LoVo (cell line): ENCODE measurements at places on chromosomes 1 and 21.

GRCh38 chr1:205285381-205286101 is 36.0 kb downstream of the NUAK2 start:
- DNase-seq, result no peak

GRCh38 chr1:167520711-167521206 is 2.4 kb upstream of the CD247 start:
- DNase-seq, result no peak

GRCh38 chr1:212699625-212700222 is at the start of gene BATF3:
TSS of gene BATF3 (minus strand) at chr1:212699840. CDS start at chr1:212699762, 78 bp downstream.
- DNase-seq, result peak; percentile 26

DNA sequence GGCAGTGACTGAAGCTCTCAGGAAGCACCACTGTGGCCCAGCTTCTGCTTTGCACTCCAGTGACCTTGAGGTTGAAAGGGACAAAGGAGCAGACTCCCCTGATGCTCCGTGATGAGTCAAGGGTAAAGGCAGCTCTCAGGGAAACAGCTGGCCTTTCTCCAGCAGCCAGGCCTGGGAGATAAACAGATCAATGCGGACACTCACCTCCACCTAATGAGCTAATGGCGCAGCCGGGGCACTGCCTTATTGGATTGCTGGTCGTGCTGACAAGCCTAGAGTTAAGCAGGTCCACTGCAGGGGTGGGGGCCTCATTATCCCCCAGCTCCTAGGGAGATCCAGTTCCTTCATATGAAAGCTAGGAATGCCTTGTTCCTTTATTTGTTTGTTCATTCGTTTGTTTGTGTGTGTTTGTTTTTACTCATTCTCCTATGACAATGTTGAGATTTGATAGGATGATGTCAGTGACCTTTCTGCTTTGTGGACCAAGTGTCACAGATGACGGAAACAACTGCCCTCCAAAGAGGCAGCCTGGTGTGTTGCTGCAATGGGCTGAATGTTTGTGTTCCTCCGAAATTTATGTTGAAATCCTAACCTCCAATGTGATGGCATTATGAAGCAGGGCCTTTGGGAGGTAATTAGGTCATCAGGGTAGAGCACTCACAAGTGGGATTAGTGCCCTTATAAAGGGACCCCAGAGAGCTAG is 141.4 kb upstream of the BEND5 start:
- no peak for DNase-seq

DNA sequence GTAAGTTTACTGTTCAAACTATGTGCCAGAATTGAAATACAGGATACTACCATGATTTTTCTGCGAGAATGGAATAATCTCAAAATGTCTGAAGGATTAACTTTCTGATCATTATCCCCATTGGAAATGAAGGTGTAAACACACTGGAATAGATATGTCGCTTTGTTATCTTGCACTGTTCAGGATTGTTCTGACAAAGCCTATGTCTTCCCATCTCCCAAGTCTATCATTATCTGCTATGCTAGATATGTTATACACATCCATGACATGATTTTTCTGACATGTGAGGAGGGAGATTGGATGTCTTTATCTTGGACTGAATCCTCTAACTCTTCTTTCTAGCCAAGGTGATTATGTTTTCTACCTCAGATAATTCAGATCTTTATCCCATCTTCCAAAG is 1239.3 kb upstream of the ADGRL4 start:
- no peak for DNase-seq

- DNase-seq, result peak; percentile 86
Measured at GRCh38 chr21:45330075-45330781, 42.5 kb upstream of the POFUT2 start.

- DNase-seq, result no peak
Measured at GRCh38 chr1:111195002-111195684, 5.3 kb downstream of the DENND2D start.

- no peak for DNase-seq
Measured at GRCh38 chr1:33294071-33295010, 26.6 kb downstream of the A3GALT2 start.

DNA sequence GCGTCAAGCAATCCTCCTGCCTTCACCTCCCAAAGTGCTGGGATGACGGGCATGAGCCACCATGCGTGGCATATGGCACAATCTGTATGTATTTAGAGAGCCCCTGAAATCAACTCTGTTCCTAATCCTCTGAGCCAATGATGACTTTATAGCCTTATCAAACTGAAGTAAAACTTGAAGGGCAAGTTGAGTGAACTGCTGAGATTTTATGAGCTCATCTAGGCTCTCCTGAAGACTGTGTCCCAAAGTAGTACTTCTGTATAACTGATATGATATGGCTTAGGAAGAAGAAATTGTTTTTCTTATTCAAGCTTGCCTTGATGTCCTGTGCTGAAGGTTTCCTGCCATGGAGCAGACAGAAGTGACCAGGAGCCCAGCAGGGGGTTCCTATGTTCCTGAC is 23.7 kb upstream of the NKAIN1 start:
- no peak for DNase-seq

- no peak for DNase-seq
Measured at GRCh38 chr1:203648276-203648675, 21.6 kb downstream of the ATP2B4 start.

- no peak for DNase-seq
Measured at GRCh38 chr21:45848331-45848730, 133.2 kb upstream of the COL6A1 start.

GRCh38 chr1:44785501-44786137 is 2.4 kb downstream of the BEST4 start:
- DNase-seq, result no peak

DNA sequence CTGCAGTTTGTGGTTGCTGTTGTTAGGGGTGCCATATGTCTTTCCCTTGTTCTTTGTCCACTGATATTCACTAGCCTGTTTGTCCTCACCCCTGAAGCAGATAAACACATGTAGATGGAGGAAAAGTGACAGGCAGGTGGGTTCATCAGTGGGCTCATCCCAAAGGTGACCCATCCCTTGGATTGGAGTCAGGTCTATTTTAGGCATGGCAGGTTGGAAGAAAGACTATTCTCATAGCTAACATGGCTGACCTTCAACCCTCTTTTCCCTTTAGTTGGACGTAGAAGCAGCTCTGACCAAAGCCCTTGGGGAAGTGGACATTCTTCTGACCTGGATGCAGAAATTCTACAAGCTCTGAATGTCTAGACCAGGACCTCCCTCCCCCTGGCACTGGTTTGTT is 5.5 kb downstream of the IL24 start:
- DNase-seq, result no peak

DNA sequence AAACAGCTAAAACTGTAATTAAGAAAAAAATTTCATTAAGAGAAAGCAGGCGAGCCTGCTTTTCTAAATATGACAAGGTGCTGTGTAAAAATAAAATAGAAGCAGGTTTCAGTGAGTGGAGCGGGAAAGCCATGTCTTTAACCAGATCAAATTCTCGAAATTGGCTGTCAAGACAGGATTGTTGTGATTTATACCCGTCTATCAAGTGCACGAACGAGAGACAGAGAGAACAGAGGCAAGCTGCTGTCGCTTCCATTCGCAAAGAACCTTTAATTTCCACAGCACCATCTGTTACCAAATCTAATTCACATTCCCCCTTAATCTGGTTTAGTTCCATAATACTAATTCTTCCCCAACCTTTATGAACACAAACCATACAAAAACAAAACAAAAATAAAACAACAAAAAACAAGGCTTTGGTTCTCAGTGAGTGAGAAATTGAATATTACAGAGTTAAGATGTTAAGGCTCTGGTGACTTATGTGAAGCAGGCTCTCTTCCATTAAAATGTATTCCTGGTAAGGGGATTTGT is 35.0 kb downstream of the ESRRG start:
- no peak for DNase-seq

- DNase-seq, result no peak
Measured at GRCh38 chr1:231964961-231965360, 338.4 kb downstream of the DISC1 start.

- no peak for DNase-seq
Measured at GRCh38 chr1:54604572-54605370, 18.6 kb downstream of the FAM151A start.

DNA sequence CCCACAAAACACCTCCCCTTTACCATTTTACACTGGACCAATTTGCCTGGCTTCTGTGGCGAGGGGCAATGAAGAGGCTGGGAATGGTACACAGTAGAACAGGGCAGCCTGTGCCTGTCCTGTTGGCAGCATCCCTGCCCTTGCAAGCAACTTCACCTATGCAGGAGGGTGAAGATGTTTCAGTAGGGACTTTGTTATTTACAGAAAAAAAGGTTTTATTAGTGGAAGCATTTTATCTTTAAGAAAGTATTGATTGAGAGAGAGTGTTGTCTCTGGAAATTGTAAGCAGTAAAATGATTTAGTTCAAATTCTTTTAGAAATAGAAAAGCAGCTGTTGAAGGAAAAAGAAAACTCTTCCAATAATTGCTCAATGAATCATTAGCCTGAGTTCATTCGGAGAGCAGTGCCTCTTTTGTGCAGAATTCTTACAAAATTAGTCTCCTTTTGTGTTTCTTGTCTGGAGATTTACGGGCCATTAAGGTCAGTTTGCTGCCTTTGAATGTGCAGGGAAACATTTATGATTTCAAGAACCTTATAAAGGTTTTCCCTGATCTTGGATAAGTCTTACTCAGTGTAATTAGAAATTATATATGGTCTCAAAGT is 49.1 kb downstream of the HHAT start:
- DNase-seq, result no peak
